ENCODE measurements at places on chromosomes 13 and 19.

DNA sequence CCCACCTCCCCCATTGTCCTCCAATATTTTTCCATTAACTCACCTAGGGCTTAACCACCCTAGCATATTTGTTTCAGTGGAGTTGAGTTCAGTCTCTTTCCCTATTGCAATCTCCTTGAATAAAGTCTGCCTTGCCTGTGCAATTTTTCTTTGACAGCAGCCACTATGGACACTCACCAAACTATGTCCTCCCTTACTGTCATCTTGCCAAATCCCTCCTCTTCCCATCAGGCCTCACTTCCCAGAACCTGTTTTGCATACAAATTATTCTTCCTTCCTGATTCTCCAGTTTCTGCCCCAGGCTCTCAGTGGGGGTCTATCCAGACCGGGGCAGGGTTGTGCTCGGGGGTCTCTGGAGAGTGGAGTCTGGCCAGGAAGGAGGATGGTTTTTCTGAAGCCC, 2.2 kb upstream of the LYPD5 start:
- DNase-seq, result no peak

GRCh38 chr19:4732680-4733114, 9.1 kb upstream of the DPP9 start:
- DNase-seq, result peak; percentile 54

DNA sequence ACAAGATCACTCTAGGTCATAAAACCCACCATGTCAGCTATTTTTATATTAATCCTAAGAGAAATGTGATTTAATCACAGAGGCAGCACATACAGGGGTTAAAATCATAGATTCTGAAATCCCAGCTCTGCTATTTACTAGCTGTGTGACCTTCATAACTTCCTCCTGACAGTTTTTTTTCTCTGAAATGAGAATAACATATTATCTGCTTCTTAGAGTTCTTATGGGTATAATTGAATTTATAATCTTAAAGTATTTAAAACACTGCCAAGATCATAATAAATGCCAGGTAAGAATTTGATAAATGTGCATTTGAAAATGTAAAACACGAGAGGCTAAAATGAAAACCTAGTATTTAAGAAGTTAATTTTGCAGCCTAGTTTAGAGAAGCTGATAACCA, 722.9 kb downstream of the SLITRK6 start:
- DNase-seq, result no peak

DNA sequence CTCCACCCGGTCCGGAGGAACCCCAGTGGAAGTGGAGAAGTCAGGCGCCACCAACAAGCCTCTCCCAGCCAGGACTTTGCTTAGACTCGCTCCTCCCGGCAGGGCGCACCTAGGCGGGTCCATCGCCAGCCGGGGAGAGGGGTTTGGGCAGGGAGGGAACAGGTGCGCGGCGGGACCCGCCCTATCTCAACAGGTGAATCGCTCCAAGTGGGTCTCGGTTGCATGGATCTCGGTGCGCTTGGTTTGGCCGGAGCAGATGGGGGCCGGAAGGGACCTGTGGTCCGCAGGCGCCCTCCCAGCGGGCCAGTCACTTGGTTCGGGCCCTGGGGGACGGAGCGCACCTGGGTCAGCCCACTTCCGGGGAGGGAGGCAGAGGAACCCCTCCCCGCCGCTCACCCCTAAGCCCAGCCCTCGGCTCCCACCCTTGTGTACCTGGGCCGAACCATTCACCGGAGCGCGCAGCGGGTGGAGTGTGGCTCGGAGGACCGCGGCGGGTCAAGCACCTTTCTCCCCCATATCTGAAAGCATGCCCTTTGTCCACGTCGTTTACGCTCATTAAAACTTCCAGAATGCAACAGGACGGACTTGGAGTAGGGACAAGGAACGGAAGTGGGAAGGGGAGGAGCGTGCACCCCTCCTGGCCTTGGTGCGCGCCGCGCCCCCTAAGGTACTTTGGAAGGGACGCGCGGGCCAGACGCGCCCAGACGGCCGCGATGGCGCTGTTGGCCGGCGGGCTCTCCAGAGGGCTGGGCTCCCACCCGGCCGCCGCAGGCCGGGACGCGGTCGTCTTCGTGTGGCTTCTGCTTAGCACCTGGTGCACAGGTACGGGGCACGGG, at the start of gene LSR:
Gene LSR, plus strand, starts transcription at position 693 of the 836 bp plus-strand sequence. Its CDS starts 21 bp downstream, at position 714.
- DNase-seq, result peak; percentile 95

DNA sequence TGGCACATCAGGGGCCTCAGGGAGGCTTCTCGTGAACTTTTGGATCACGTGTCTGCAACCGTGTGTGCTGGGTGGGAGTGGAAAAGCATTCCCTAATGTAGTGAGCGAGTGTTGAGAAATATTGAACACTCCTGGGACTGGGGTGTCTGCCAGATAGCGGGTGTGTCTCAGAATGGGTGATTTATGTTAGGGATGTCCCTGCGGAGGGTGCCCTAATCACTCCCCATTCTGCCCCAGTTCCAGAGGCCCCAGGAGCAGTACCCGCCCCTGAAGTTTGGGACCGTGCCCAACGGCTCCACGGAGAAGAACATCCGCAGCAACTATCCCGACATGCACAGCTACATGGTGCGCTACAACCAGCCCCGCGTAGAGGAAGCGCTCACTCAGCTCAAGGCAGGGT, 24.2 kb upstream of the GRWD1 start:
- no peak for DNase-seq

DNA sequence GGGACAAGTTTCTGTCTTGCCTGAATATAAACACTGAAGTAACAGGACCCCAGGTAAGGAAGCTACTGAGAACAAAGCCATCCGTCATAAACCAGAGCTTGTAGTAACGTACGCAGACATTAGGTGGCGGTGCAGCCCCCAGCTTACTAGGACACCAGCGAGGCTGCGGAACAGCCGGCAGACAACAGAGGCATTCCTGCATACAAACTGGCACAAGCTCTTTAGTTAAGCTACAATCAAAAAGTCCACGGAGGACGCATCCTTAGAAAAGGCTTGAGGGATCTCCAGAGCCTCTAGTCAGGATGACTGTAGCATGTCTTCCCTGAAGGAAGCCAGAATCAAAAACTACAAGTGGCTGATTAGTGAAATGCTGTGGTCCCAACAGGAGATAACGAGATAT, 26.2 kb downstream of the ZNF160 start:
- no peak for DNase-seq

- no peak for DNase-seq
Observed at GRCh38 chr19:58024661-58025060, 9.2 kb upstream of the ZSCAN1 start.

DNA sequence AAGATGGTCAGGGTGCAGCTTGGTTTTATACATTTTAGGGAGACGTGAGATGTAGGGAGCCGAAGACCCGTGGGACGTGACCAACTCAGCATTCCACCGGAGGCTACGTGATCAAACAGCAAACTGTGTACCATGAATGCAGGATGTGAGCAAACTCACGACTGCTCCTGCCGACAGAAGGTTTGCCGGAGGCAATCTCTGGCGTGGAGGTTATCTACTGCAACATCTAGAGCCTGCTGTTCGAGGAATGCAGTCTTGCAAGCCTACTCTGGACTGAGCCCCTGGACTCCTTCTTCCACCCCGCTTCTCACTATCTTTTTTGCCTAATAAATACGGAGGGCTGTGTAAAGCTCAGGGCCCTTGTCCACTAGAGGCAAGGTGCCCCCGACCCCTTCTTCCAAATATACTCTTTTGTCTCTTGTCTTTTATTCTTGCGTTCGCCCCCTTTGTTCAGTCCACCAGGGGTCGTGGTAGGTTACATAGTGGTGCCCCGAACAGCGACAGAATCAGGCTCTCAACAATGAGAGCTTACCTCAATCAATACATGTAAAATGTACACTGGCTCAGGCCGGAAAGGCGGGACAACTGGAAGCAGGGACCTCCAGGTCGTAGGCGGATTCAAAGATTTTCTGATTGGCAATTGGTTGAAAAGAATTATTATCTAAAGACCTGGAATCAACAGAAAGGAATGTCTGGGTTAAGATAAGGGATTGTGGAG, 8.9 kb upstream of the OR1I1 start:
- no peak for DNase-seq

DNA sequence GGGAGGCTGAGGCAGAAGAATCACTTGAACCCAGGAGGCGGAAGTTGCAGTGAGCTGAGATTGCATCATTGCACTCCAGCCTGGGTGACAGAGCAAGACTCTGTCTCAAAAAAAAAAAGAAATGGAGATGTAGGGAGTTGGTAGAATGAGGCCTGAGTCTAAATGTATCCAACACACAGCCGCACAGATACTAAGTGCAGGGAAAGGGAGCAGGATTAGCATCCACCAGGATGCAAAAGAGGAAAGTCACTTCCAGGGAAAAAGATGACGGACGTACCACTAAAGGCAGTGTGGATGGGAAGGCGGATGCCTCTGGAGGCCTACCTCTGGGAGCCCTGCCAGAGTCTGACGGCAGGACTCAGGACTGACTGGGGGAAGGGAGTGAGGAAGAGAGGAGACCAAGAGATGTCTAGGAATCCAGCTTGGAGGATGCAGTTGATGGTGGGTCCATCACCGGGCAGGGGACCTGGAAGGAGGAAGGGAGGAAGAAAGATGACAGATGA, 6.8 kb downstream of the FAM98C start:
- DNase-seq, result no peak
